ENCODE measurements at places on chromosomes 12 and 14. TPM values are rescaled to one million over a fixed set of nuclear protein-coding genes. Genes with fewer than 3 reads are reported as not detected.

DNA sequence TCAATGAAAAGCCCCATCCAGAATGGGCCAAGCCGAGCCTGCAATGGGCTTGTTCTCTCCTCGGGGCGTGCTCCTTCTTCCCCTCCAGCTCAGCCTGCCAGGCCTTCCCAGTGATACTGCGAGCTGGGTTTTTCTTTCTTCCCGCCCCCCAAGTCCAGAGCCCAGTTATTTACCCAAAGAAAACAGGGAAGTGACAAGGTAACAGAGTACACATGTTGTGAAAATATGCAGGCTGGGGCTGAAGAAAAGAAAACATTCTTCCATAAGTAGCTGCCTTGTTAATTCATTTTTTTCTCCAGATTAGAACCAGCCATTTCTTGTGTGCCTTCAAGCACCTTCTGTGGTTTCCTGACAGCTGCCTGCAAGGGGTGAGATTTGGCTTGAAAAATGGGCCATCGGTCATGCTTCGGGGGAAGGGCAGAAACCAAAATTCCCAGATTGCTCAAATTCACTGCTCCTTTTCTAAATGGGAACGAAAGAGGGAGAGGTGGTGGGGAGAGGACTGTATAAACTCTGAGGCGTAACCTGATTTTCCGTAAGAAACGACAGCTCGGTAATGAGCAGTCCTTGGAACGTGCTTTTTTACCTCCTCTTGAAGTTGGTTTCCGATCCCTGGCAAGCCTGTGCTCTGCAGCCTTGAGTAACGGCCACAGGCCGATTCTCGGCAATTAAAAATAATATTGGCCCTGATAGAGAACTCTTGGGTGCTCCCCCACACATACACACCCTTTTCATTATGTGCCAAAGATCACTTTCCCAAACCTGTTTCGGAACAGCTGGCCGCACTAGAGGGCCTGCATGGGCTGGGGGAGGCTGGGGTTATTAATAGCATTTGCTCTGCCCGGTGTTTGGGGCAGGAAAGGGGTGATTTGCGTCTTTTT is 229.4 kb downstream of the ZFP36L1 start:
- DNase-seq, result peak; percentile 51

DNA sequence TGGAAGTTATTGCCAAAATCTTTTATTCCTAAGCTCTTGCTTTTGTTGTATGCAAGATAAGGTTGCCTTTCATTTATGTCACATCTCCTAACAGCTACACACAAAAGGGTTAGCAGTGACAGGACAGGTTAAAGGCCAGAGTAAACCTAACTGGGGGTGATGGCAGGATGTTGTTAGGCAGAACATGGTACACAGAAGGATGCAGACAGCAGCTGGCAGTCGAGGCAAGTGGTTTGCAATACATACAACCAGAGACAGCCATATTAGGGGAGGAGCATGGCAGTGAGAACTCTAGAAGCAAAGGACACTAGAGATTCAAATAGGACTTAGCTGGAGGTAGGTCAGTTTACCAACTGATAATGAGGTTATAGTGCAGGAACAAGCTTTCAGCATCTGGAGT is 2.7 kb upstream of the ABCD2 start:
- no peak for DNase-seq

Gene LRTM2
- not detected for total RNA-seq

- peak; percentile 67 for DNase-seq
Measured at GRCh38 chr14:69050240-69051184, 71.4 kb upstream of the ACTN1 start.

- DNase-seq, result peak; percentile 48
Measured at GRCh38 chr14:79161571-79161970, 991.4 kb downstream of the NRXN3 start.

All from fibroblast of villous mesenchyme (primary cell).